H54 (cell line): ENCODE measurements at places on chromosomes 6 and 20.

DNA sequence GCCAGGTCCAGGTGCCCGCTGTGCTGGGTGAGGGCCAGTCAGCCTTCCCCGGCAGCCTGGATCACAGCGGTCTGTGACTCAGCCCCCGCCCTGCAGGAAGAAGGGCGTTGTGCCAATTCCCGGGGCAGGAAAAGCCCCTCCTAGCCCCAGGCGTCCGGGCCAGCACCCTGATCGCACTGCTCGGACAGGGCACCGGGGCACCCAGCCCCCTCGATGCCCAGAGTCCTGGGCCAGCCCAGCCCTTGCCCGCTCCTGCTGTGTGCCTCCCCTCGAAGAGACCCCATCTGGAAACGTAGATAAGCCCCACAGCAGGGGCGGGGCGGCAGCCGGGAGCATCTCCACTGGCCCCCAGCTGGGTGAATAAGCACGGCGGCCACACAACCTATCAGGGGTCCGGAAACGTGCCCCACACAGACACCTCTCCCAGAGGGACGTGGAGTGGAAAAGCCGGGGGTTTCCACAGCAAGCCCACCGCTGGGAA, 9.9 kb downstream of the LAMA5 start:
- DNase-seq: peak; percentile 86

GRCh38 chr6:165983112-165984072, 184.3 kb downstream of the TBXT start:
- DNase-seq: no peak

- DNase-seq: no peak
Measured at GRCh38 chr6:161094955-161095354, 103.4 kb downstream of the MAP3K4 start.

- DNase-seq: no peak
Measured at GRCh38 chr20:20993372-20993771, 112.8 kb downstream of the LINC00237 start.

DNA sequence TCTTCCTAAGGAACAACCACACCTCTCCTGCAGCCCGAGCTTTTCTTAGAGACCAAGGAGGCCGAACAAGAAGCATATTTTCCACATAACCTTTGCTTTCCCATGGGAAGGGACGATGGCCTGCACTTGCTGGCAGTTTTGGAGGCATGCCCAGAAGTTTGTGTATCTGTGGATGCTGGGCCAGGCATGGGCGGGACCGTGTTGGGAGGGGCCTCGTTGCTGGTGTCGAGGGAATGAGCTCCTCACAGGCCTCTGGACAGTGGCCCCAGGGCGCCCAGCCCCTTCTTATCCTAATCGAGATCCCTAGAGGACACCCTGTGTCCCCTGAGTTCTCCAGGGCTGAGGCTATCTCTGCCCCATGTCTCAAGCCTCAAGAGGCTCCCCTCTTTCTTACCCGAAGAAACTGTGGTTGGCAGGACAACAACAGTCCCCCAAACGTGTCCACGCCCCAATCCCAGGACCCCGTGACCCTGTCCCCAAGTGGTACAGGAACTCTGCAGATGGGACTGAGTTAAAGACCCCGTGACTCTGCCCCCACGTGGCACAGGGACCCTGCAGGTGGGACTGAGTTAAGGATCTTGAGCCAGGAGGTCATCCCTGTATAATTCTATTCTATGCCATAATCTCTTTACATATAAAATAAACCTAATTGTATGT, 99.5 kb upstream of the BHLHE23 start:
- DNase-seq: peak; percentile 40

- no peak for DNase-seq
Measured at GRCh38 chr6:155154158-155154830, 109.5 kb upstream of the CLDN20 start.

DNA sequence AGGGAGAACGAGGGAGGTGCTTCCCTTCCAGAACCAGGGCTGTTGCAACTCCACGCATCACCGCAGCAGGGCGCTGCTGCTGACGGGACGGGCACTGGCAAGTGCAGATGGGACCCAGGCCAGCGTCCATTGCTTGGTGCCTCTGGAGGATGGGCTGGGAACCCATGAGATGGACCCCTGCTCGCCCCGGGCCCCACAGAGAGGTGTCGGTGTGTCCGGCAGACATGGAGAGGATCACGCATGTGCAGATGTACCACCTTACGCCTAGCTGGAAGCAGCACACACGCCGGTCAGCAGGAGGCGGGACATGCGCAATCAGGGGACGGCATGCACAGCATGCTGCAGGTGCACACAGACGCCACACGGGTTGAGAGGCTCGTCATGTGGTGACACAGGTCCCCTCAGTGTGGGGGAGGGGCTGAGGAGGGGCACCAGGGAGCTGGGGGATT, 5.7 kb downstream of the CABLES2 start:
- DNase-seq: no peak

DNA sequence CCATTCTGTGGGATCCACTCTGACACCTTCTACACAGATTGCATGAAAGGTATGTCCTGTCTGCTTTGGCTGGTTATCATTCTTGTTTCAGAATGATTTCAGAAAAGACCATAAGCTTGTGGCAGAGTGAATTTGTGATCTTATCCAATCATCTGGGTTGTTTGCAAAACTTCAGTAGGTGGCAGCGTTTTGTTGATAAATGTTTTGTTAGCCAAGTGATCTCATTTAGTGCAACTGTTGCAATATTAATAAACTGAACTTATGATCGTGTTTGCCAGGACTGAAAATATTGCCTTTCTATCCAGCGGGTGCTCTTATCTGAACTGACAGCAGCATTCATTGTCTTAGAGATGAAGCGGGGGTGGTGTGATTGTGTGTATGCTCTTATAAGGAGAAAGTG, 613.2 kb upstream of the NOX3 start:
- no peak for DNase-seq

DNA sequence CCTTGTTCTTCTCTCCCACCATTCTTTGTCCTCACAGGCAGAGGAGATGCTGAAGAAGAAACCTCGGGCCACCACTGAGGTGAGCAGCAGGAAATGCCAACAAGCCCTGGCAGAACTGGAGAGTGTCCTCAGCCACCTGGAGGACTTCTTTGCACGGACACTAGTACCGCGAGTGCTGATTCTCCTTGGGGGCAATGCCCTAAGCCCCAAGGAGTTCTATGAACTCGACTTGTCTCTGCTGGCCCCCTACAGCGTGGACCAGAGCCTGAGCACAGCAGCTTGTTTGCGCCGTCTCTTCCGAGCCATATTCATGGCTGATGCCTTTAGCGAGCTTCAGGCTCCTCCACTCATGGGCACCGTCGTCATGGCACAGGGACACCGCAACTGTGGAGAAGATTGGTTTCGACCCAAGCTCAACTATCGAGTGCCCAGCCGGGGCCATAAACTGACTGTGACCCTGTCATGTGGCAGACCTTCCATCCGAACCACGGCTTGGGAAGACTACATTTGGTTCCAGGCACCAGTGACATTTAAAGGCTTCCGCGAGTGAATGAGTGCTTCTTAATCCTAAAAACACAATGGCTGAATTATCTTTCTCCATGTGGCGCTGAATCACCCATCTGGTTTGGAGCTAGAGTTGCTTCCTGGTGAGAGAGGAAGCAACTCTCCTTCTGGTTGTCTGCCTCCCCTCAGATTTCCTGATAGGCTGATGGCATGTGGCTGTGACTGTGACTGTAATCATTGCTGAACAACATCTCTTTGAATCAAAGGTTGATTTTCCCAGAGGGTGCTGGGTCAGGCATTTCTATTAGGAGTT, 4.6 kb downstream of the MAD2L1BP start:
- no peak for DNase-seq

DNA sequence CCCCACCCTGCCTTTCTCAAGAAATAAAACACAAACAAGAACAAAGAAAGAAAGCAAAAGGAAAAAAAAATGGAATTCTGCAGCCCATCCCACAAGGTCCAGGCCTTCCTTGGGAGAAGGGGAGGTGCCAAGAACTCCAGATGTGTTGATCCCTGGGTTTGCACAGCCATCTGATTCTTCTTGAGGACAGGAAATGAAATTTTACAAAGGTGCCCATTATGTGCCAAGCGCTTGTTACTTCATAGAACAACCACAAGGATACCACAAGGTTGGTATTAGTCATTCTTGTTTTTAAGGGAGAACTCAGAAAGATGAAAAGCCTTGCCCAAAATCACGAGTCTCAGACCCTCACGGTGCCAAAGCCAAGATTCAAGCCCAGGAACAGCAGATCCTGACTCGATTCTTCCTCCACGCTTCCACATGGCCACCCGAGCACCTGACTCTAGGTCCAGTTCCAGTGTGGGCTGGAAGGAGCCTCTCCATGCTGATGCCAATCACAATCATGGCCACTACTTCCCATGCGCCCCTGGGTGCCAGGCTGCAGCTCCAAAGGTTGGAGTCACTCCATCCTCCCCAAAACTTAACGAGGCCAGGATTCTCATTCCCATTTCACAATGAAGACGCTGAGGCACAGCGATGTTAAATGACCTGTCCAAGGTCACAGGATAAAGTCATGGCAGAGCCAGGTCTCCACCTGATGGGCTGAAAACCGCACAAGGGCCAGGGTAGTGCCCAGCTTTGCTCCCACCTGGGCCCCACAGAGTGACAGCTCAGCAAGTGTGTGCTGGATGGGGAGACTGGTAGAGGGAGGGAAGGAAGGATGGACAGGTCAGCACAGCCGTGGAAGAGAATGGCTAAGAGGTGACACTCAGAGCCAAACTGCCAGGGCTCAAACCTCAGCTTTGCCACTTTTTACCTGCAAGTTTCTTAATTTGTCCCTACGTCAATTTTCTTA, 66.7 kb upstream of the TOP1 start:
- DNase-seq: no peak

DNA sequence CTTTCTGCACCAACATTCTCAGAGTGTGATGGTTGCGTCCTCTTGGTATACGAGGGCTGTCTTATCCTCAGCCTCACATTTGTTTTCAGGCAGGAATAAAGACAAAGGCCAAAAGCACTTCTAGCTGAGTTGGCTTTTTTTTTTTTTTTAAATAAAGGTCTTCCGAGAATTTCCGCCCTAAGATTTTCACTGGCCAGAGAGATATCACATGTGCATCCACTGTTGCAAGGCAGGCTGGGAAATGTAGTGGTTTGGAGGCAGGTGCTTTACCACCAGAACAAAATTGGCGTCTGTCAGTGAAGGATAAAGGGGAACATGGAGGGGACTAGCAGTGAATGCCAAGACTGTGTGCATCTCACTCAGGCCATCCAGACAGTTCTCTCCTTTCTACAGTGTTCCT, 334.9 kb upstream of the SOX4 start:
- DNase-seq: no peak

DNA sequence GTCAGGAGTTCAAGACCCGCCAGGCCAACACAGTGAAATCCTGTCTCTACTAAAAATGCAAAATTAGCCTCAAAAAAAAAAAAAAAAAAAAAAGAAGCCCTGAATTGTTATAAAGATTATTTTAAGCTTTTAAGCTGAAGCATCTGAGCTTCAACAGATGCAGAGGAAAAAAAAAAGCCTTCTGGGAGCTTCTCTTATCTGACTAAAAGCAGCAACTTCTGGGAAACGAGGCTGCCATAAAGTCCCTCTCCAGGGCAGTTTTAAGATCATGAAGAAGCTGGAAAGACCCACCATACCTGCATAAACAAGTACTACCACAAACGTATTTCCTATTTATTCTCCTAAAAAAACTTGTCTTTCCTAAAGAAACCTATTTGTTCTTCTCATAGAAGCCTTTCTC, 3.6 kb downstream of the SERINC3 start:
- DNase-seq: no peak

- no peak for DNase-seq
Measured at GRCh38 chr6:11931296-11932035, 80.6 kb upstream of the HIVEP1 start.

- no peak for DNase-seq
Measured at GRCh38 chr20:5996765-5997164, 46.3 kb downstream of the MCM8 start.

GRCh38 chr6:25831532-25832306, at the start of gene SLC17A1:
SLC17A1 (minus strand) TSS chr6:25832052; CDS start chr6:25830557, 1,495 bp downstream.
- no peak for DNase-seq
